Stimulated activated CD4-positive, alpha-beta T cell treated with anti-CD3 and anti-CD28 coated beads, Interleukin-1b, Interleukin-23, amount 100 ng/mL, for 1 hour (primary cell): ENCODE measurements at places on chromosomes 12 and 14.
A peak's percentile ranks its signal among the peaks of the same experiment; 100 is the strongest.

- DNase-seq: no peak
Measured at GRCh38 chr12:125685915-125686314, 620.7 kb downstream of the AACS start.

DNA sequence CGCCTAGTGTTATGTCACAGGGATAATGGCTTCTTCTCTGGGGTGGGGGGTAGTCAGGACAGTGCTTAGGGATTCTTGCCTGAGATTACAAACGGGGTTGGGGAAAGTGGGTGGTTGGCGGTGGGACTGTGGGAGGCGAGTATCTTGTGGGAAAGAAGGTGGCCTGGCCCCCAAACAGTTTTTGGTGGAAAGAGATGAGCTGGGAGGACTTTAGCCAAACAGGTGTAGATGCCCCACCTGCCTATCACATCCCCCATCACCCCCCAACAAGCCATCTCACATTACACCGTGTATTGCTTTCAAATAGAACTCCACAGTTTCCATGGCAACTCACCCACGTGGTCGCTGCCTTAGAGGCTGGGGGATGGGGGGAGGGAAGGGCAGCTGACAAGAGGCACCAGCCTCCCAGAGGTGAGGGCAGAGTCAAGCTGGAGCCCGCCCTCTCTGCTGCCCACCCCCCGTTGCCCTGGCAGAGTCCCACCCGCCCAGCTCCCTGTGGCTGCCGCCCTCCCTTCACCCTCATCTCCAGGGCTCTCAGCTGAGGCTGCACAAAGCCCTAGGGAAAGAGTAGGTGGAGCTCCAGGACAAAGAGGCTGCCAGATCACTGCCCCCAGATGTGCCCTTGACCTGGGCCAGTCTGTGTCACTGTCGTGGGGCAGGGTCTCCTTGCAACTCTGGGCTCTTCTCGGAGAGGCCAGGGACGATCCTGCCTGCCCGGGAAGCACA, 98.3 kb downstream of the LRRC74A start:
- no peak for DNase-seq

DNA sequence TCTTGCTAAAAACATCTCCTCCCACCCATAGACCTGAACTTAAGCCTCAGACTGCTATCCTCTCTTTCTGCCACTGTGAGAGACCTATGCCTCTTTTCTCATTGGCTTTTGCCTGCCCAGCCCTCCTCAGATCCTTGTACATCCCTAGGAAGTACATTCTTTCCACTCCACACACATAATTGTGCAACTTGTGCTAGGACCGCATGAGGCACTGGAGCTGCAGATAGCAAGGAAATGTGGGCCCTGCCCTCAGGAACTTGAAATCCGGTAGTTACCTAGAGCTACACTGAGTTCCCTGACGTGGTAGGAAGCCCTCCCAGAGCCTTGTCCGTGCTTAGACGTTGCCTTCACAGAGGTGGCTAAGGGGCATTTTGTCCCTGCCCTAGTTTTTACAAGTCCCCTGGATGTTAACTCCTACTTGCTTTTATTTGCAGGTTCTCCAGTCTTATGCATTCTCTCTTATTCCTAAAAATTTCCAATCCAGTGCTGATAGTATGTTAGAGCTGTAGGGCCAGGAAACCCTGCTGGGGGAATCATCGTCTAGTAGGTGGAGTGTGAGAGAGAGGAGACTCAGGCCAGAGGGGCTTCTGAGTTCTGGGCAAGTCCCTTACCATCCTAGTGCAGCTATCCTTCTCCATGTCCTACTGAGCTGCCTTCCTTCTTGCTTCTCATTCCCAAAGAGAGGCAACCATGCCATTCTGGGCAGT, 41.3 kb downstream of the NTF3 start:
- no peak for DNase-seq

DNA sequence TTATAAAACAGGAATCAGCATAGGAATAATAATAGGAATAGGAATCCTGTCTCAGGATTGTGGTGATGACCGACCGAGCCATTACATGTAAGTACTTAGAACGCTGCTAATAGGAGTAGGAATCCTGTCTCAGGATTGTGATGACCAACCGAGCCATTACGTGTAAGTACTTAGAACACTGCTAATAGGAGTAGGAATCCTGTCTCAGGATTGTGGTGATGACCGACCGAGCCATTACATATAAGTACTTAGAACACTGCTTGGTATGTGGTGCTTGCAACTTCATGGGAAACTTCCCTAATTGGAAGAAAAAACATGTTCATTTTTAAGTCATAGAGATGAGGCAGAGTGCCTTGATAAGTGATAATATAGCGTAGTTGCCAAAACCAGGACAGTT, 30.0 kb downstream of the ELK3 start:
- DNase-seq: no peak

GRCh38 chr12:108854451-108855283, 2.7 kb downstream of the SSH1 start:
- DNase-seq: no peak

- DNase-seq: peak; percentile 31
Measured at GRCh38 chr12:1797011-1797901, 23.1 kb upstream of the LRTM2 start.

DNA sequence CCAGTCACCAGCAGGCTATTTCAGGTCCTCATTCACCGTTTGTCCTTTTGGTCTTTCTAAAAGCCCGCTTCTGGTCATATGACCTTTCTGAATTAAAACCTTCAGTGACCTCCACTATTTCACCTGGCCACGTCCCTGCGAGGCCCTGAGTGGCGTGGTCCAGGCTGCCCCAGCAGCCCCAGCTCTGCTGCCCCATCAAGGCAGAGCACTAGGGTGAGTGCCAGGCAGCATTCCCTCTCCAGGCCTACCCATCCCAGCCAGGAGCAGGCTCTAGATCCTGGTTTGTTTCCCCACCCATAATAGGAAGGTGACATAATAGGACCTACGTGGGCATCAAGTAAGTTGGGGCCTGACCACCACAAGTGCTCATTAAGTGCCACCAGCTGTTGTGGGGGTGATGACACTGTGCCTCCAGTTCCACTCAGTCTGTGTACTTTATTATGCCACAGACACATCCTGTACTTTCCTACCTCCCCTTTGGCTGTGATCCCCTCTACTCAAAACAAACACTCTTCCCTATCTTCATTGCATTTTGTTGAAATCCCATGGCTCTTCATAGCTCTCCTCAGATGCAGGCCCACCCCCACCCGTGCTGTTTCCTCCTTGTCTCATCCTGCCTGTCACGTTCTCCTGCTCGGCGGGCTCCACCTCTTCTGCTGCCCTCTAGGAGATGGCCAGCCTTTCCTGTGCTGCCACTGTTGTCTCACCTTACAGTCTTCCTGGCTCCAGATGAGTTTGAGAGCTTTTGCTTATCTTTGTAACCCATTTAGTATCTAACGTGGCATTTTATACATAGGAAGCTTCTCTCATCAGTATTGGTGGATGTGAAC, 21.4 kb downstream of the CKB start:
- no peak for DNase-seq

DNA sequence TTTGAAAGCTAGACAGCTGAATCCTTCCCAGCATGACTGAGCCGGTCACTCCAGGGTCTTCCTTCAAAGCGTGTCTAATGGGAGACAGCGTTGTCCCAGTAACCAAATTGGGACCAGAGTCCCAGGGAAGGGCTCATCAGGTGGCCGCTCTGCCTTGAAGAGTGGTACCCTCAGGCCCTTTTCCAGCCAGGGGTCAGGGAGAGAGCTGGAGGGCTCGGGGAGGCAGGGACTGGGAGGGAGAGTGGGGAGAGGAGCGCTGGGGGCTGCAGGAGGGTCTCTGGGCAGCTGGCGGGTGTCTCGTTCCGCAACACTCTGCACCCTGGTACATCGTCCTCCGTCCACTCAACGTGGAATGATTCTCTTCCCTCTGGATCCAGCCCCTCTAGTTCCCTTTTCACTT, 1.6 kb upstream of the RTL1 start:
- no peak for DNase-seq

- no peak for DNase-seq
Measured at GRCh38 chr12:105233041-105233905, 2.7 kb downstream of the APPL2 start.

DNA sequence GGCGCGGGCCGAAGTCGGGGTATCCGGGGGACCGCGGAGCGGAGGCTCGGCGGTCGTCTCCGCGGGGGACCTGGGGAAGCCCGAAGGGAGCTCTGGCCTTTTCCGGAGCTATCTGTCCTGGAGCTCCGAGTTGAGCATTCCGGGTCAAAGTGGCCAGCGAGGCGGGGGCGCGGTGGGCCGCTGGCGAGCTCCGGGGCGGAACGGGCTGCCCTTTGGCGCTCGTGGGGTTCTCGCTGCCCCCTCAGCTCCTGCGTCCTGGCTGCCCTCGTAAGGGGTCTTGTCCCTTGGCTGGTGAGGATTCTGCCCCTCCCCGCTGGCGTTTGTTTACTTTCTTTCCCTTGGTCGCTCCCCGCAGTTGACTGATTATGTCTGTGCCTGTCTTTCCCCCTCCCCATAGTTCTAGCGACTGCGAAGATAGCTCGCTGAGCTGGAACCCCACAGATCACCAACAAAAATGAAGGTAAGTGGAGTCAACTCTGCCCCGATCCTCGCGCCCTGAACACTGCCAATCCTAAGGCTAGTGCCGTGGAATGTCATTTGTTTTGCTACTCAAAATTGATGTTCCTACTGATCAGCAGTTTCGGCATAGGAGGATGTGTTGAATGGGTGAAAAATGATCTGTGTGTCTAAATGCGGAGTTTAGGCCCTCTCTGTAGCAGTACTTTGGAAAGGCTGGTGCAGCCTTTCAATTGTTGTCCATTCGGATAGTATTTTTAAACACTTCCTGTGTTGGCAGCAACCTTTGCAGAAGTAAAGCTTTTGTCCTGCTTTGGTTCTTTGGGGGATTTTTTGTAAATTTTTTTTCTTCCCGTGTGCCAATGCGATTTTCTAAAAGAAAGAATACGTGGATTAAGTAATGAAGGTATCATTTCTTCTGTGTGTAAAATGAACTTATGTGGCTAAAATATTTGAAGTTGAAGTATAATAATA, 1.3 kb downstream of the ARID4A start:
- DNase-seq: no peak

DNA sequence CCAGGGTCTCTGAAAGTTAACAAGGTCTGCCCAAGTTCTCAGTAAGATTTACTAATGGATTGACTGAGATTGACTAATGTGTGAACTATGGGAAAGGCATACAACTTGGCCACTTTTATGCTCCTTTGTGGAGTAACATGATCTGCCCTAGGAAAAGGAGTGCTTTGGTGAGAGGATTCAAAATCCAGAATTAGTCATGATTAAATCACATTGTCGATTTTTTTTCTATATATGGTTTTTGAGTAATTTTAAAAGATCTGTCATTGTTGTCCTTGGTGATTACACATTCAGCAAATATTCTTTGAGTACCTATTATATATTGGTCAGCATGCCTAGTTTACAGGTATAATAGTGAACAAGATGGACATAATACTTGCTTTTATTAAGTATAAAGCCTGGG, 147.7 kb upstream of the SYT10 start:
- no peak for DNase-seq
